ENCODE measurements at places on chromosomes 6 and 20. TPM values are rescaled to one million over a fixed set of nuclear protein-coding genes. Genes with fewer than 3 reads are reported as not detected.

Gene NTSR1
- not detected for total RNA-seq

- no peak overlapping the region for H3K27ac ChIP-seq
- H3K4me1 ChIP-seq, result no peaks in the 10 kb centered on the region
- DNase-seq, result no peak
- no peak overlapping the region for H3K4me3 ChIP-seq
- H3K27me3 ChIP-seq, result peaks cover 8% of the 10 kb centered on the region
Observed at GRCh38 chr6:135087803-135088202, 33.2 kb upstream of the HBS1L start.

Gene SRSF12
- total RNA-seq, result 21.9 TPM

Gene PPIL1
- total RNA-seq, result 84.9 TPM

- H3K4me3 ChIP-seq, result no peak overlapping the region
- H3K27me3 ChIP-seq, result no peaks in the 10 kb centered on the region
- H3K27ac ChIP-seq, result no peak overlapping the region
- no peaks in the 10 kb centered on the region for H3K4me1 ChIP-seq
Observed at GRCh38 chr6:83613378-83613777, 95.5 kb downstream of the SNAP91 start.

Gene NNAT
- 113 TPM for total RNA-seq

DNA sequence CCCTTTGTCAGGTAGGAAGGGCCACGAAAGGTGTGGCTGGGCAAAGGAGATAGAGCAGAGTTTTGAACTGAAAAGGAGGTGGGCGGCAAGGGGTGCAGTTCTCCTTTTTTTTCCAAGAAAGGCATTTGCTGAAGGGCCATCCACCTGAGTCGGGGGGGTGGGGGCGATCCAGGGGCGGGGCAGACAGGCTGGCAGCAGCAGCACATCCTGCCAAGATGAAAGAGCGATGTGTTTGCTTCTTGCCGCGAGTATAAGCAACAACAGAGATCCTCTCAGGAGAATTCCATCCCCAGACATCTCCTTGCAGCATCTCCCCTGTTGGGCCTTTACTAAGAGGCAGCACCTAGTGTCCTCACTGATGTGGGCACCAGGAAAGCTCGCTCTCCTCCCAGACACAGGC, 516.5 kb downstream of the CD83 start:
- no peak overlapping the region for H3K4me3 ChIP-seq
- H3K27ac ChIP-seq, result no peak overlapping the region
- H3K27me3 ChIP-seq, result peaks cover 20% of the 10 kb centered on the region
- no peaks in the 10 kb centered on the region for H3K36me3 ChIP-seq
- DNase-seq, result no peak
- peaks cover 23% of the 10 kb centered on the region for H3K4me1 ChIP-seq

Gene SLC17A2
- total RNA-seq, result not detected

GRCh38 chr6:153117986-153118879, 12.8 kb downstream of the RGS17 start:
- no peaks in the 10 kb centered on the region for H3K27me3 ChIP-seq
- peaks cover 28% of the 10 kb centered on the region for H3K36me3 ChIP-seq
- no peak overlapping the region for H3K27ac ChIP-seq
- DNase-seq, result no peak
- H3K4me3 ChIP-seq, result no peak overlapping the region

Gene EPHA7
- total RNA-seq, result 35.8 TPM

Gene RNGTT
- total RNA-seq, result 20.7 TPM

DNA sequence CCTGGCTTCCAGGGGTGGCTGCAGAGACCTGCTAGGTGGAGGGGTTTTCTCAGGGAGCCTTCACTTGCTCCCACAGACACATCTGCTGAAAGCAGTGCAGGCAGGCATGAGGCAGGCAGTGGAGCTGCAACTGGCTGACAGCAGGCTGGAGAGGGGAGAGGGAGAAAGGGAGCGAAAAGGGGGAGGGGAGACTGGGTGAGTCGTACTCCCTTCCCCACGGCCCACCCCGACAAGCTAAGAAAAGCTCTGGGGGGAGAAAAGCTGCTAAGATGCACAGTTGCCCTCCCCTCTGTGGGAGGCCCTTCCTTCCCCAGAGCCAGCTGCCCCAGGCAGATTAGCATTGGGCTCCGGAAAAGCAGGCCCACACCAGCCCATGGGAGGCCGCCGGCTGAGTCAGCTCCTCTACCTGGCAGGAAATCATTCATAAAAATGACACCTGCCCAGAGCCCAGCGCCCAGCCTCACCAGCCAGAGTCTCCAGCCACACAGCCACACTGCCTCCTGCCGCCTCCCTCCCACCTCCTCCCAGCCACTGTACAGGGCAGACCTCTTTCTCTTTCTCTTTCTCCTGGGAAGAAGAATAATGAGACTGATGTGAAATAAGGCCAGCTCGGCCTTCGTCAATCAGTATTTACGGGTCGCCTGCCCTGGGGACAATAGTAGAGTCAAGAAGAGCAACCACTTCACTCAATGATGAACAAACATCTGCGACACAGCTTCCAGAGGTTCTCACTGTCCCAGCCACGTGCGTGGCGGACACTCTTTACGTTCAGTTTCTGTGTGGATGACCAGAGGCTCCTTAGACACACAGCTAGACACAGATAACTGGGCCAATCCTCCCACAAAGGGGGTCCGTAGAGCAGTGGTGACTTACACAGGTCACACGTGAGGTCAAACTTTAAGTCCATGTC, 7.7 kb upstream of the C20orf203 start:
- no peaks in the 10 kb centered on the region for H3K36me3 ChIP-seq
- peak; percentile 31 for DNase-seq
- peak overlapping the region; percentile 16 for H3K4me3 ChIP-seq

Gene ADGRF5
- not detected for total RNA-seq

- H3K4me1 ChIP-seq, result no peaks in the 10 kb centered on the region
- H3K27ac ChIP-seq, result no peak overlapping the region
- H3K4me3 ChIP-seq, result no peak overlapping the region
- no peaks in the 10 kb centered on the region for H3K36me3 ChIP-seq
- H3K27me3 ChIP-seq, result peaks cover 4% of the 10 kb centered on the region
Observed at GRCh38 chr6:130376936-130377335, 11.1 kb downstream of the TMEM200A start.

Gene SOBP
- 23.0 TPM for total RNA-seq

- no peaks in the 10 kb centered on the region for H3K27me3 ChIP-seq
- no peak overlapping the region for H3K4me3 ChIP-seq
- no peak for DNase-seq
- no peaks in the 10 kb centered on the region for H3K4me1 ChIP-seq
Observed at GRCh38 chr6:12271997-12272396, 18.2 kb upstream of the EDN1 start.

GRCh38 chr6:110039981-110040383, 61.9 kb downstream of the GPR6 start:
- H3K36me3 ChIP-seq, result no peaks in the 10 kb centered on the region
- H3K27ac ChIP-seq, result no peak overlapping the region
- peaks cover 10% of the 10 kb centered on the region for H3K4me1 ChIP-seq
- DNase-seq, result no peak
- H3K27me3 ChIP-seq, result peaks cover 7% of the 10 kb centered on the region
- H3K4me3 ChIP-seq, result peak overlapping the region; percentile 6

DNA sequence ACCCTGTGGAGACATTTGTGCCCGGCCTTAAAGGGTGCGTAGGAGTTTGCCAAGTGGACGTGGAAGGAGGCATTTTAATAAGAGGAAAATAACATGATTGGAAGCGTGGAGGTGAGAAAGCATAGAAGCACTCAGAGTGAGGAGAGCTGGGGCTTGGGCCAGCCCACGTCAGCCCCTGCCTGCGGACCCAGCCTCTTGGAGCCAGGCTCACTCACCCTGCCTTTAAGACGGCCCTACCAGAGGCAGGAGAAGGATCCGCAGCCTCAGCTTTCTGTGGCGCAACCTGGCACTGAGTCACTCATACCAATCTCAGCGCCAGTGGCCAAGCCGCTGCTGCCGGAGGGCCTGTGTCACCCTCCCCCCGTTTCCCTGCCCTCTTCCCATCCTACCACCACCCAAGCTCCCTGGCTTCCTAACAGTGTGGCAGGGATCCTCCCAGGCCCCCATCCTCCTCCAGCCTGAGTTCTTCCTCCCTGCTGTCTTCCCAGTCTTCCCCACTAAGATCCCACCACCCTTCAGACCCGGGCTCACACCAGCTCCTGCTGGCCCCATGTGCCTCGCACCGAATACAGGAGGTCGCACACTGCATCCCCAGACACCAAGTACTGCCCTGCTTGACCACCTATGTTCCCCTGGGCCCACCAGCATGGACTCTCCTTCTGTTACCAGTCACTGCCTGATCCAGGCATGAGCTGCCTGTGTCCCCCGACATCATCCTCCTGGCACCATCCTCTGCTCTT, 285.2 kb downstream of the UST start:
- peaks cover 18% of the 10 kb centered on the region for H3K4me1 ChIP-seq
- no peak overlapping the region for H3K4me3 ChIP-seq
- DNase-seq, result no peak
- H3K36me3 ChIP-seq, result no peaks in the 10 kb centered on the region

Gene SLC22A2
- total RNA-seq, result not detected

Gene RBPJL
- not detected for total RNA-seq

- H3K27ac ChIP-seq, result no peak overlapping the region
- DNase-seq, result no peak
- H3K27me3 ChIP-seq, result no peaks in the 10 kb centered on the region
Observed at GRCh38 chr6:6701864-6702263, 113.3 kb downstream of the LY86 start.

DNA sequence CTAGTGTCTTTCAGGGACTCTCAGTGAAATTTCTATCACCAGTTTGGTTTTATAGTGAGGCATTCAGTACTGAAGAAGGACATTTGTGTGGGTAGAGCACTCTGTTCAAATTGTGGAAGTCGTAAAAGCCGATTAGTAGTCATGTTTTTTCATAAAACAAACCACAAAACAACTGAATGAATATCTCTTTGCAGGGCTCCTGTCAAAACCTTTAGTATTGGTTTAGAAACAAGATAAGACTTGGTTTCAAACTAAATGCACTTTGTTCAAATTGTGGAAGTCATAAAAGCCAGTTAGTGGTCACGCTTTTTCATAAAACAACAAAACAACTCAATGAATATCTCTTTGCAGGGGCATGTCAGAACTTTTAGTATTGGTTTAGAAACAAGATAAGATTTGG, 23.8 kb downstream of the ADGRF4 start:
- H3K4me3 ChIP-seq, result no peak overlapping the region
- DNase-seq, result no peak
- H3K36me3 ChIP-seq, result no peaks in the 10 kb centered on the region

DNA sequence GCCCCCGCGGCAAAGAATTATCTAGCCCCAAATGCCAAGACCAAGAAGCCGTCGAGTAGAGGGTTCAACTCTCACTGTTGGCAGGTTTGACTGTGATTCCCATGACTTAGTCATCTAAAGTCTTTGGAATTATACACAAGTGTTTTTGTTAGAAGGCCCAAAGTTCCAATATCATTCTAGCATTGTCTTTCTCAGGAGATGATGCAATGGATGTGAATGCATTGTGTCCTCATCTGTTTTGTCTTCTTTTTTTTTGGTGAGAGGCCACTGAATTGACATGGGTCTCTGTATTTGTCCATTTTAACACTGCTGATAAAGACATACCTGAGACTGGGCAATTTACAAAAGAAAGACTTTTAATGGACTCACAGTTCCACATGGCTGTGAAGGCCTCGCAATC, 290.5 kb upstream of the ZFP64 start:
- H3K27me3 ChIP-seq, result no peaks in the 10 kb centered on the region
- H3K36me3 ChIP-seq, result peaks cover 4% of the 10 kb centered on the region
- H3K27ac ChIP-seq, result no peak overlapping the region
- DNase-seq, result no peak
- H3K4me1 ChIP-seq, result peaks cover 4% of the 10 kb centered on the region

DNA sequence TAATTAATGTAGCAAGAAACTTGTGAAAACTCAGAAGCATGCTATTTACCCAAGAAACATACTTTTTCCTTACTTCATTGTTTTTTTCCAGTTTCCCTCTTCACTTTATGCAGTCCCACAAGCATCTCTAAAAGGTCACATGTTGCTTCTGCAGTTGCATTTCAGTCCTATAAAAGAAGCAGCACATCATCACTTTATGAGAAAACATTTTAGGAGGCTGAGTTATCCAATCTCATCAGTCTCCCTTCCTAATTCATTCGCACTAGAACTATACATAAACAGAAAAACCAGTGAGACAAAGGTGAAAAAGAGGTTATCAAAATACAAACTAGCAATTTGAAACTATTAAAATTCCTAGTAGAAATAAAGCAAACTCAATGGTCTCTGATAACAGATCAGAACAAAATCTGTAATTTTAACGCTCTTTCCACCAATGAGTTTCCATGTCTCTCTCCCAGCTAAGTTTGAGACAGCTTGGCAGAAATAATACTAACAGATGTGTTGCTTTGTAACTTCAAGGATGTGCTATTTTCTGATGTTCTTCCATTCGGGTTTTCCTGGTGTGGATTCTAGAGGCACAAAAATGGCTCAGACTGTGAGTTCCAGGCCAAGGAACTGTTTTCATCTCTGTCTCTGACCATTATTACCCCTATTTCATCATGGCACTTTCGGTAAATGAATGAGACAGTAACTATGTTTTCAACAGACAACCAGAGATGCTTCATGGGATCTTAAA, 48.4 kb downstream of the ZHX3 start:
- no peak for DNase-seq
- H3K4me1 ChIP-seq, result no peaks in the 10 kb centered on the region
- no peak overlapping the region for H3K4me3 ChIP-seq
- no peaks in the 10 kb centered on the region for H3K27me3 ChIP-seq

- H3K27me3 ChIP-seq, result no peaks in the 10 kb centered on the region
- no peaks in the 10 kb centered on the region for H3K36me3 ChIP-seq
- no peak overlapping the region for H3K27ac ChIP-seq
- no peaks in the 10 kb centered on the region for H3K4me1 ChIP-seq
- no peak overlapping the region for H3K4me3 ChIP-seq
- no peak for DNase-seq
Observed at GRCh38 chr6:54516321-54516720, 208.1 kb downstream of the TINAG start.

- no peak overlapping the region for H3K27ac ChIP-seq
- H3K4me3 ChIP-seq, result no peak overlapping the region
- no peak for DNase-seq
Observed at GRCh38 chr6:29870104-29870503, 42.5 kb downstream of the HLA-G start.

DNA sequence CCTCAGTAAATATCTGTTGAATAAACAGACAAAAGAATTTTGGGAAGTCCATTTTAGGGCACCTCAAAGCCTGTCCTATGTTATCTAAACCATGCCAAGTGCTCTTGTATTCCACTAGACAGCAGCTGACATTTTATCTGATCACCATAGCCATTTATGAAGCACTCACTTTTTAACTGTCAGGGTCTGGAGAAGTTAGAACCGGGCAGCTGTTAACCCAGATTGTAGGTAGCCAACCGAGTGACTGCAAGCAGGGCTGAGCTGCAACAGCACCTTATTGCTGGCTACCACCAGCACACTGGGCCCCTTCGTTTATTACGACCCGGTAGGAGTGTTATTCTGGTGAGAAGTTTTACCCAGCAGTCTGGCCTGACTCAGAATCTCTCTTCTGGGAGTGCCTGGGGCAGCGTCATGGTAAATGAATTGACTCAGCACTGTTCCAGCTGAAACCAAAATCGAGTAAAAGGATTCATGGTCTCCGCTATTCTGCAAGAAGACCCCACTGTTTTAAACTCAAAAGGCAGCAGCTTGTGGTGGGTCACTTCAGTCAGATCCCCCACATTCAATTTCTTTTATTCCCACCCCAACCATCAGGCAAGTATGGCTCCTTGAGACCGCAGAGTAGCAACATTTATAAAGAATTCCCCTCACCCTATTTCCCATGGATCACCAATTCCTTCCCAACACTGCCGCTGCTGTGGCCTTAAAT, 1.7 kb downstream of the UBE2V1 start:
- peak overlapping the region; percentile 81 for H3K27ac ChIP-seq
- H3K4me1 ChIP-seq, result peaks cover 82% of the 10 kb centered on the region
- peak overlapping the region; percentile 98 for H3K4me3 ChIP-seq
- no peaks in the 10 kb centered on the region for H3K27me3 ChIP-seq
- H3K36me3 ChIP-seq, result no peaks in the 10 kb centered on the region

Gene RNF114
- 53.0 TPM for total RNA-seq

Gene TNFRSF6B
- total RNA-seq, result not detected

Measured in neural crest cell (in vitro differentiated cells).